Left lobe of liver (tissue), 2 donors: ENCODE measurements at places on chromosomes 1 and 21. TPM values are rescaled to one million over a fixed set of nuclear protein-coding genes. Genes with fewer than 3 reads are reported as not detected.

- no peak for DNase-seq
Measured at GRCh38 chr1:203534526-203534925, 40.6 kb downstream of the OPTC start.

GRCh38 chr1:165481820-165482532 lies 37.0 kb upstream of the RXRG start:
- DNase-seq: no peak

The SYNC gene
- 0.45 TPM for total RNA-seq

The PRMT6 gene
- 5.1 TPM for total RNA-seq

The OR6K3 gene
- total RNA-seq: not detected
